ENCODE measurements at places on chromosomes 11 and 22. TPM values are rescaled to one million over a fixed set of nuclear protein-coding genes. Genes with fewer than 3 reads are reported as not detected.

DNA sequence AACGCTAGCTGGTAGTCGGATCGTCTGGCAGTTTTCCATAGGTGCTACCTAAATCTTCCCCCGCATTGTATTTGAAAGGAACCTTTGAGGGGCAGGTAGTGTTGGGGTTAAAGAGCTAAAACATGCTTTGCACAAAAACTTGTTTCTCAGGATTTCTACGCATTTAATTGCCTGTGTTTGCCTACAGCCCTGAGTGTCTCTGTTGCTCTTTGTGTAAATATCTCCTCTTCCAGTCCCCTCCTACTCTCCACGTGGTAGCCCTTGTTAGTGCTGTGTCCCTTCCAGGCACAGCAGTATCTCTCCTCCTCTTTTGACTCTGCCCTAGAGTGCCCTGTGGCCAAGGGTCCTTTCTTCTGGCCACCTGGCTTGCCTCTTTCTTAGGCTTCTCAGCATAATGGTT lies 81.7 kb downstream of the BARX2 start:
- H3K4me3 ChIP-seq: no peak overlapping the region
- no peaks in the 10 kb centered on the region for H3K27me3 ChIP-seq
- no peak for DNase-seq
- H3K27ac ChIP-seq: no peak overlapping the region
- H3K36me3 ChIP-seq: peaks cover 12% of the 10 kb centered on the region
- H3K4me1 ChIP-seq: peaks cover 18% of the 10 kb centered on the region

DNA sequence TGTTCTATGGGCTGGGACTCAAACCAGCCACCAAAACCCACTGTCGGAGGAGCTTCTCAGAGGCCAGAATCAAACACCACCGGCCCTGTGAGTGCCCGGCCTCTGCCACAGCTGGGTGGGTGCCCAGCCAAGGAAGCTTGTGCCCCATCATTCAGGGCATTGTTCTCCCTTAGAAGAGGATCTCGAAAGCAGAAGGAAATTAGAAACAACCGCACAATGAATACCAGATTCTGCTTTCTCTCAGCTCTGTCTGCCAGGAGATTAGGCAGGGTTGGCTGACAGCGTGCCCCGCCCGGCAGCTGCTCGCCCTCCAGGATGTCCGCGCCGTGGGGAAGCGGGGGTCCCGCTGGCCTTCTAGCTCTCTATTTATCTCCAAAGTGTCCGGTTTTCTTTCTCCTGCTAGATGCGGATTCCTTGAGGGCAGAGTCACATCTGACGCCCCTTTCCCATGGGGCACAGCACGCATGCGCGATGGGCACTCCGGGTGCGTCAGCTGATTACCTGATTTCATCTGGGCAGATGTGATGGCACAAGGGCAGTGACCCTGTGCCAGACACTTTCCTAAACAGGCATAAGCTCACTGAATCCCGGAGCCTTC lies 25.5 kb downstream of the SCGB1A1 start:
- H3K36me3 ChIP-seq: no peaks in the 10 kb centered on the region
- H3K4me3 ChIP-seq: no peak overlapping the region
- DNase-seq: no peak

DNA sequence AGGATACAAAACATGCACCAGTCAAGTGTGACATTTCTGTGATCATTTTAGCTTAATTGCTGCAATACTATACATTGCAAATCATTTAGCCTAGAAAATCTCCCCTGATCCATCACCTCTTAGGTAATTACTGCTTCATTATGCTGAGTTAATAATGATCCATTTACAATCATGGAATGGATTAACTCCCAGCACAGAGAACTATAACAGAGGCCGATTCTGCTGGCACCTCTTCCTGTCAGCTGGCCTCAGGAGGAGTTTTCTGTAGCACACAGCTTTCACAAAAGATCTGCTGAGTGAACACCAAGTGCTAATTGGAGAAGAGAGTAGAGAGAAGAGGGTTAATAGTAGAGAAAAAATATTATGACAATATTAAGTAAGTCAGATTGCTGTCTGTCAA lies 591.8 kb upstream of the KIRREL3 start:
- no peaks in the 10 kb centered on the region for H3K4me1 ChIP-seq
- H3K27ac ChIP-seq: no peak overlapping the region
- no peaks in the 10 kb centered on the region for H3K27me3 ChIP-seq
- H3K36me3 ChIP-seq: no peaks in the 10 kb centered on the region
- H3K4me3 ChIP-seq: no peak overlapping the region

DNA sequence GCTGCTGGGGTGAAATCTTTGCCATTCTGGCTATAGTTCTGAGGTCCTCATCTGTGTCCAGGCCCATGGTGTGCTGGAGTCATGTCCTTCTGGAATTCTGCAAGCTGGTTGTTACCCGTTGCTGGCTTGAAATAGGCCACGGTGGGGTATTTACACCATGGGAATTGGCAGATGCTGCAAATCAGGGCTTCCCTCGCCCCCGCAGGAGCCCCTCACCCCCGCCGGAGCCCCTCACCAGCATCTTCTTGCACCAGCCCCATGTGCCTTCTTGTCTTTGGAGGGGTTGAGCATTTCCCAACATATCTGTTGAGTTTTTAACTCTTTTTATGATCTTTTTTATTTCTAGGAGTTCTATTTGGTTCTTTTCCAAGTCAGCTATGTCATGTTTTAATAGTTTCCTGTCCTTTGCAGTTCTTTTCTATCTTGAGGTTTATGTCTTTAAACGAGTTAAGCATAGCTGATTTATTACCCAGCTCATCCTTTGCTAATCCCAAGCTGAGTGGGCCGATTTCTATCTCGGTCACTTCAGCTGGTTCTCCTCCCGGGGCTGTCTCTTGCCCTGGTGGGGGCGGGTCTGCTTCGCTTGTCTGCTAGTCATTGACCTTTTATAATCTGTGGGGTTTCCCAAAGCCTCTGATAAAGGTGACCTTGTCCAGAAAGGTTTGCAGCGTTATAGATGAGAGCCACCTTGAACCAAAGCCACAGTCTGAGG lies 17.6 kb downstream of the ANO1 start:
- no peaks in the 10 kb centered on the region for H3K36me3 ChIP-seq
- H3K27ac ChIP-seq: no peak overlapping the region
- DNase-seq: no peak

DNA sequence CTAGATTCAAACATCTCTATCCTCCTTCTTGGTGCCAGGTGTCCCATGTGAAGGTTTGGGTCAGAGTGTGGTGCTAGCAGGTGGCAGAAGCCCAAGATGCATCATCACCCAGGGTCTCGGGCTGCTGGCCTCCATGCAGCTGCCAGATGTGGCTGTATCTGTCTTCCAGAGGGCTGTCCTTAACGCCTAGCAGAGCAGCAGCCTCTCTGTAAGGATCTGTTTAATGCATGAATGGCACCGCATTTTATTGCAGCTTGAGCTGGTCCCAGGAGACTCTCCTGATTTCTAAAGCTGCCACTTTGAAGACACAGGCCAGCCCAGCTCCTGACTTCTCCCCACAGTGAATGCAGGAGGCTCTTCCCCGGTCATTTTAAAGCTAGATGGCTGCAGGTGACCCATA lies 26.3 kb downstream of the SLC1A2 start:
- peaks cover 36% of the 10 kb centered on the region for H3K4me1 ChIP-seq
- peaks cover 6% of the 10 kb centered on the region for H3K36me3 ChIP-seq
- no peaks in the 10 kb centered on the region for H3K27me3 ChIP-seq
- H3K4me3 ChIP-seq: no peak overlapping the region
- DNase-seq: no peak
- peak overlapping the region; percentile 11 for H3K27ac ChIP-seq

DNA sequence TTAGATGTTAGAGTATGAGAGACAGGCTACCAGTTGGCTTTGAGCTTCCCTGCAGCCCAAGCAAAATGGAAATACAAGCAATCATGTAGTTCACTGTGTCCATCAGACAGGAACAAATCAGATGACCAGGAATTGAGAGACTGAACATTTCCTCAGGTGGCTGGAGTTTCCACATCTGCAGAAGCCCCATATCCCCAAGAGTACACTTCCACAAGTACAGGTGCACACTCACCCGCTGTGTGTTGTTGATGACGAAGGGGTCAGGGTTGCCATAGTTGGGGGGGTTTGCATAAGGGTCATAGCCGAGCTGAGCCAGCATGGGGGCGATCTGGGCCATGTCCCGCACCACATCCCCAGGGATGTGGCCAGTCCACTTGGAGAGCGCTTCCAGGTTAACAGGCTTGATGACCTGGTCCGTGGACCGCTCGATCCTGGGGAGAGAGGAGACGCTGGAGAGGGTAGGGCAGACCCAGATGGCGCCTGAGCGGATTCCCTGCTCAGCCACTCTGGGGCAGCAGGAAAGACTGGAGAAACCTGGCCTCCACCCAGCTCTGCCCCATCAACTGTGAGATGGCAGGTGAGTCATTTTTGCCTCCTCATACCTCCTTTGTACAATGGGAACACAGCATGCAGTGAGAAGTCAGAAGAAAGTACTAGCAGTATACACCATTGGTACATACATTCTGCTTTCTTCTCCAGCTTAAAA lies 23.9 kb upstream of the TFIP11 start:
- no peak for DNase-seq
- H3K27me3 ChIP-seq: no peaks in the 10 kb centered on the region
- no peak overlapping the region for H3K27ac ChIP-seq
- H3K4me1 ChIP-seq: no peaks in the 10 kb centered on the region

- H3K27me3 ChIP-seq: no peaks in the 10 kb centered on the region
- DNase-seq: no peak
- H3K36me3 ChIP-seq: peaks cover 26% of the 10 kb centered on the region
- H3K4me3 ChIP-seq: no peak overlapping the region
- peaks cover 6% of the 10 kb centered on the region for H3K4me1 ChIP-seq
Observed at GRCh38 chr22:41504397-41504796, 35.5 kb downstream of the ACO2 start.

Gene C11orf97
- not detected for total RNA-seq

All from Calu3 (cell line).